ENCODE measurements at places on chromosomes 1 and 21.

- no peak for DNase-seq
These were observed 1.2 kb downstream of the TMEM53 start for GRCh38 chr1:44672961-44673674.

DNA sequence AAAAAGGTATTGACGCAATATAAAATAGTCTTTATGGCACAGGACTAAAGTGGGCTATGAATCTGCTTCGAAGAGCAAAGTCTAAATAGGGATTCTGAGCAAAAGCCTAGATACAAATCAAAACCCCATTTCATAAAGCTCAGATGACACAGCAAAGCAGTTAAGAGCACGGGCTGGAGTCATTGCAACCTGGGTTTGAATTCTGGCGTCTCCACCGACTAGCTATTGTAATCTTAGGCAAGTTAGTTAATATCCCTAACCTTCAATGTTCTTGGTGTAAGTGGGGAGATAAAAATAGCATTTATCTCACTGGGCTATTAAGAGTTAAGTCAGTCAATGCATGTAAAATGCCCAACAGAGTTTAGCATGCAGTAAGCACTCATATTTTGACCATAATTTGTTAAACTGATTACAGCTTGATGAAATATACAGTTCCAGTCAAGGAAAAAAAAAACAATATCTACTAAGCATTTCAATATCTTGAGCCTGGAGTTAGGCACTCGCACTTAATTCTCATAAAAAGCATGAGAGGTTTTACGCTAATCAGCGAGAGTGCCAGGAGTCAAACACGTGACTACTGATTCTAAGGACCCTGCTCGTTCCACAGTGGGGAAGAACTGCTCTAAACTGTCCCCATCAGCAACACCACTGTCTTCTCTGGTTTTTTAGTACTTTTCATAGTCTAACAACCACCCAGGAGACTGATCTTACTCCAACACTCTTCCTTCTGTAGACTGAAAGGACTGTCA, 75.5 kb downstream of the JAK1 start:
- DNase-seq, result no peak

DNA sequence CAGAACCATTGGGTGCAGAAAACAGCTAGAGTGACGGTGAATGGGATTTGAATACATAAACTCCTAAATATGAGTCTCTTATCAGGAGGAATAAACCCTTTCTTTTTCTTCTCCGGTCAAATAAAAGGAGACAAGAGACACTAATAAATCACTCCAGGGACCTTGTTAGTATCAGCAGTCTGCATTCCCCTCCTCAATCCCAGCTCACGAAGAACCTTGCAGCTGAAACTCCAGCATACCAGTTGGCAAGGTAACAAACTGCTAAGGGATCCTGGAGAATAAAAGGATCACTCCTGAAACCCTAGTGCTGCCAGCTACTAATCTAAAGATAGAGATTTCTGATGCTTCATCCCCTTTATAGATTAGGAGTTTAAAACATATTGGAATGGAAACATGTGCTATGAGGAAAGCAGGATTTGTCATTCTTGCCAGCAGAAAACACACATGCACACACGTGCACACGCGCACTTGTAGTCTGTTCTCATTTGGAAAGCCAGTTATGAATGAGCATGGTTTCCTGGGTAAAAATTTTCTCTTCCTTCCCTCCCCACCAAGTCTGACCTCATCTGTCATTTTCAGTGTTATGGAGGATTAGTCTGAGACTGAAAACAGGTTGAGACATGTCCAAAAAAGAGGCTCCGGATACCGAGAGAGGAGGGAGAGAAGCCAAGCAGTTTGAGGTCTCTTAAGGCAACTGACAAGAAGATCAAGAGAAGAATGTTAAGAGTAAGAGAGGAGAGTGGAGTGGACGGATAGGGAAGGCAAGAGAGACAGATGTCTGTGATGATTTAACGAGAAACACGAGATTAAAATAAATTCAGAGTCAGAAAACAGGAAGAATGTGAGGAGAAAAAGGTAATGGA, 10.9 kb downstream of the IER5 start:
- DNase-seq, result no peak

DNA sequence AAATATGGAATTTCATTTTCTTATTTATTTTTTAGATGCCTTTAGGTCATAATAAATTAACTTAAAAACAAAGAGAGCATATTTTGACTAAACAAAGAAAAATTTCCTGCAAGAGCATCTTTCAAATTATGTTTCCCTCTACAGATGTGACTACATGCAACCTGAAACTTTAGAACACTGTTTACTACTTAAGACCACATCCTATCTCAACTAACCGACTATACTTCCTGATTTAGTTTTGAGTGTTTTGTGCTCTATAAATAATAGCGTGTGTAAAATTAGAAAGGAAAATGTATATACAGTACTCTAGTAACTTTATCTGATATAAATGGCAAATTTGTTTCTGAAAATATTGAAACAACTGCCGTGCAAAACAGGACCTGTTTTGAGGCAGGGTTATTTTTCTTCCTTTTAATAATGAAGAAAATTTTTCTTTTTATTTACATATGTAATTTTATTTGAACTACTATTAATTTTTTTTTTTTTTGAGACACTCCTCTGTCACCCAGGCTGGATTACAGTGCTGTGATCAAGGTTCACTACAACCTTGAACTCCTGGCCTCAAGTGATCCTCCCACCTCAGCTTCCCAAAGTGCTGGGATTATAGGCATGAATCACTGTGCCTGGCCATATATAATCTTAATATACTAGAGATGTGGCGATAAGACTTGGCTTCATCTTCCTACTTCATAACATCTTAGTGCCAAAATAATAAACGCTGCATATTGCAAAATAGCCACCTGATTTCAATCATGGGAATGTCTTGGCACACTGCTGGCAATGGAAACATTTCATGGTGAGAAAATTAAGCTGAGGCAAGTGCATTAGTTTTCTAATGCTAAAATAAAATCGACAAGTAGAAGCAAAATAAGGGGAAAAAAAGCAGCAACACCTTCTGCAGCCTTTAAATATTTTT, 12.3 kb downstream of the ZRANB2 start:
- no peak for DNase-seq

GRCh38 chr1:108742253-108742652, 4.2 kb upstream of the STXBP3 start:
- DNase-seq, result no peak

DNA sequence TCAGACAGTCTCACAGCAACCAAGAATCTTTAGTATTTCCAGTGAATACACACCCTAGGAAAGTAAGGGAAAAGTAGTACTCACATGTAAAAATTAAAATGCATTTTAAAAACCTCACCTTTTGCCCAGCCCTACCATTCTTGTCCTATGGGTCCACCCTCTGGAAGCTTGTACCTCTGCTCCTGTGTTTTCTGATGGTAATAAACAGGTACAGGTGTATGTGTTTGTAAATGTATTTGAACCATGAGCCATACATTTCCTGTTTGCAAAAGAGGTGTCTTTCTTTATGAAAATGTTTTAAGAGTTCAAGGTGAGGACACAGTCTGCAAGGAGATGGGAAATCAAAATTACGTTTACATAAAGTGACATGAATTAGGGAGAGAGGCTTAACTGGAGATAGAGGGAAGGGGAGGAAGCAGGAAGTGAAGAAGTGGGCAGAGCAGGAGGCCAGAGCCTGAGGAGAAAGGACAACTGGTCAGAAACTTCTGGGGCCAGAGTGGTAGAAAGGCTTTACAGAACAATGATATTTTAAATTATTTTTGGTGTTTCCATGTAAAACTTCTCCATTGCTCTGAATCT, 52.0 kb upstream of the IVNS1ABP start:
- DNase-seq, result no peak

Data from NAMALWA (cell line).